ENCODE measurements at places on chromosomes 2 and 18.

DNA sequence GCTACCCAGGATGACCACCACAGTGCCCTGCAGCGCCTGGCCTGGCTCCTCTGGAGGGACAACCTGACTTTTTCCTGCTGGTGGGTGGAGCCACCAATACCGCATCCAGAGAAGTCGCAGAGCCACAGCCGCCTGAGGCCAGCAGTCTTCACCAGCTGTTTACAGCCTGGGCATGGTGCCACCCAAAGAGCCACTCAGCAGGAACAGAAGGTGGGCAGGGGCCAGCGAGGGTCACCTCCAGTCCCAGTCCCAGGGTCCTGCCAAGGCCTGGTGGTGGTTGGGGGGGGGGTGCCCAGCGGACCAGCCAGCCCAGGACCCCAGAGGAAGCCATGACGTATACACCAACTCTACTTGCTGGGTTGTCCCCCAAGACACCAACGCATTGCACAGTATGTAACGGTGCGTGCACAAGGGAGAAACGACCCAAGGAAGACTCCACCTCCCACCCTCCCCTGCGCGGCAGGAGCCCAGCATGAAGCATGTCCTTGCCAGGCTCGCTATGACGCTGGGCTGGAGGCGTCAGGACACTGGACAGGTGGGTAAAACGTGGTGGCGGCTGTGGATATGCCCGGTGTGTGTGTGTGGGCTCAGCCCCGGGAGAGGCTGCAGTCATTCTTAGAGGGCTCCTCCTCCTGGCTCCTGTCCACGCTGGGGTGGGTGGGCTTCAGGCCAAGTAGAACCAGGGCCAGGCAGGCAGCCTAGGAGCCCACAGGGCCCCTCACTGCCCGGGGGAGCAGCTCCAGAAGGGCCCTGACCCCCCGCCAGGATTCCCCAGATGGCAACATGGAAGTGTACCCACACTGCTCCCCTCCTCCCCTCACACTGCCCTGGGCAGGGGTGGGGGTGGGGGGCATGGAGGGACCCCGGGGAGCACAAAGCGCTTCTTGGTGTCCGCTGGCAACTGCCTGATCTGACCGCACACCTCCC is 49.3 kb downstream of the HS6ST1 start:
- DNase-seq, result no peak

- DNase-seq, result no peak
Observed at GRCh38 chr2:221392228-221392881, 179.7 kb downstream of the EPHA4 start.

DNA sequence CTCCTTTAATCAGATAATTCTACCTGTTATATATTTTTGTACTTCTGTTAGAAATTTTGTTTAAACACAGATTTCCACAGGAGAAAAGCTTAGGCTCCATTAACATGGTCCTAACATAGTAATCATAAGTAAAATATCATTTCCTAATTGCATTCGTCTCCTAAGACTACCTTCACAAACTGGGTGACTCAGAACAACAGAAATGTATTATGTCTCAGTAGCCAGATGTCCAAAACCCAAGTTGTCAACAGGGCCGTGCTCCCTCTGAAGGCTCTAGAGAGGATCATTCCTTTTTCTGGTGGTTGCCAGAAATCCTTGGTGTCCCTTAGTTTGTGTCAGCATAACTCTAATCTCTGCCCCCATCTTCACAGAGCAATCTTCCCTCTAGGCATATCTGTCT is 5.4 kb downstream of the FBXO15 start:
- DNase-seq, result no peak

- no peak for DNase-seq
Observed at GRCh38 chr2:180596453-180596852, 384.0 kb upstream of the UBE2E3 start.

- DNase-seq, result no peak
Observed at GRCh38 chr18:79600141-79600540, 79.5 kb upstream of the CTDP1 start.

DNA sequence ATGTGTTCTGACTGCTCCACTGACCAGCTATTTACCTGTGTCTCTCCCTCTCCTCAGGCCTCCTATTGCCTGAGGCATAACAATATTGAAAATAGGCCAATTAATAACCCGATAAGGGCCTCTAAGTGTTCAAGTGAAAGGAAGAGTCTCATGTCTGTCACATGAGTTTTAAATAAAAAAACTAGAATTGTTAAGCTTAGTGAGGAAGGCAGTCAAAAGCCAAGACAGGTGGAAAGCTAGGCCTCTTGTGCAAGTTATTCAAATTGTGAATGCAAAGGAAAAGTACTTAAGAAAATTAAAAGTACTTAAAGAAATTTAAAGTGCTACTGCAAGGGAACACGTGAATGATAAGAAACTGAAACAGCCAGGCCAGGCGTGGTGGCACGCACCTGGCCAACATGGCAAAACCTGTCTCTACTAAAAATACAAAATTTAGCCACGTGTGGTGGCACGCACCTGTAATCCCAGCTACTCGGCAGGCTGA is 44.9 kb upstream of the TAF4B start:
- no peak for DNase-seq

DNA sequence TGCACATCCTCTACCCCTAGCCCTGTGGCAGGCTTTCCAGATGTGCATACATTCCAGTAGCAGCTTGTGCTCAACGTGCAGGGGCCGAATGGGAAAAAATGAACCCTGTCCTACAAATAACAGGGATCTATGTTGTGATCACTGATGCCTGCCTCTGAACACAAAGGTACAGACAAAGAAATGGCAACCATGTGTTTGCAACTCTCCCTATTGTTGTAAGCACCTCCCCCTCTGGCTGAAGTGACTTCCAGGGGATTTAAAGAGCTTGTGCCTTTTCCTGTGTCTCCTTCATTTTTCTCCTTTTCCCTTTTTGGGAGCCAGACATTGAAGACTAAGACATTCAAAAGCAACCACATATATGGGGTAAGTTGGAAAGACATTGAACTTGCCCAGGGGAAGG is 21.6 kb downstream of the ARHGAP25 start:
- DNase-seq, result no peak

- DNase-seq, result no peak
Observed at GRCh38 chr2:113180131-113180946, 6.6 kb downstream of the PSD4 start.

DNA sequence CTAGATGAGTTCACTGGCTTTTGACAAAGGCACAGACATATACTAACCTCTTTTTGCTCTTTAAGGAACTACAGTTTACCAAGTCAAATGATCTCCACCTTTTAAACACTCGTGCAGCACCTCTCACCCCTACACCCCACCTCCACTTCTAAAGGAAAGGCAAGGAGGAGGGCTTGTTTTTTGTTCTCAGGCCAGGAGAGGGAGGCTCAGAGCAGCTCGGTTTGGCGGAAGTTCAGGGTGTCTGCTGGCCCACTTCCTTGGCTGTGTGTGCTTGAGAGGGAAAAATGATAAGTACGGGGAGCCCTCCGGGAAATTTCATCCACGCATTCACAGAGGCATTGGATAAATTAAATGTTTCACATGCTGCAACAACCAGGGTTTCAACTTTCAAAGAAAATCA is 667.9 kb downstream of the BCL11A start:
- no peak for DNase-seq

DNA sequence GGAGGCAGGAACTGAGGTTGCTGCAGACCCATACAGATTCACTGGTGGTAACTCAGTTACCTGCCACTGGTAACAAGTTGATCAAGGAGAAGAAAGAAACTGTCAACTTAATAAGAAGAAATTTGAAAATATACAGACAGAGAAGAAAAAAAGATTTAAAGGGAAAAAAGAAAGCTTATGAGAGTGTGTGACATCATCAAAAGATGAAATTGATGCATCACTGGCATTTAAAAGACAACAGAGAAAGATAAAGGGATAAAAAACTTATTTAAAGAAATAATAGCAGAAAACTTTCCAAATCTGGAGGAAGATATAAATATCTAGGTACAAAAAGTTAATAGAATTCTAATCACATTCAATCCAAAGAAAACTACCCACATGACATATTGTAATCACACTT is 1003.2 kb downstream of the TDRD15 start:
- DNase-seq, result no peak

DNA sequence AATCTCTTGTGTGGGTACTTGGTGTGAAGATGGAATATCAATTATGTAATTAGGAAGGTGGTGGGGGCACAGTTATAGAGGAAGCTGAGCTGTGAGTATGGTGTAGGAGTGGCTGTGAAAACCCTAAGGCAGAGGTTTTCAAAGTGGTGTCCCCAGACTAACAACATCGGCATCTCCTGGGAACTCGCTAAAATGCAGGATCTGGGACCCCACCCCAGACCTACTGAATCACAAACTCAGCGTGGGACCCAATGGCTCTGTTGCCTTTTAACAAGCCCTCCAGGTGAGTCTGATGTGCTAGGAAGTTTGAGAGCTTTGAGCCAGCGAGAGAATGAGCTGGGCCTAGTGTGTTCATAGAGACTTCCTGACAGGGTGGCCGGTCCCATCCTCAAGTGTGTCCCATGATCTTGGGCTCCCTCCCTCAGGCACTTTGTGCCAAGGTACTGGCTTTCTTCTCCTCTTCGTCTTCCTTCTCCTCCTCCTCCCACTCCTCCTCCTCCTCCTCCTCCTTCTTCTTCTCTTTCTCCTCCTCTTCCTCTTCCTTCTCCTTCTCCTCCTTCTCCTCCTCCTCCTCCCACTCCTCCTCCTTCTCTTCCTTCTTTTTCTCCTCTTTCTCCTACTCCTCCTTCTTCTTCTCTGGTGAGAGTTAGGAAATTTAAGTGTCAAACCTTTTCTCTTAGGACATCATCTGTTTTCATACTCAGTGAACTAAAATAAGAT is 86.6 kb downstream of the PDK1 start:
- no peak for DNase-seq

DNA sequence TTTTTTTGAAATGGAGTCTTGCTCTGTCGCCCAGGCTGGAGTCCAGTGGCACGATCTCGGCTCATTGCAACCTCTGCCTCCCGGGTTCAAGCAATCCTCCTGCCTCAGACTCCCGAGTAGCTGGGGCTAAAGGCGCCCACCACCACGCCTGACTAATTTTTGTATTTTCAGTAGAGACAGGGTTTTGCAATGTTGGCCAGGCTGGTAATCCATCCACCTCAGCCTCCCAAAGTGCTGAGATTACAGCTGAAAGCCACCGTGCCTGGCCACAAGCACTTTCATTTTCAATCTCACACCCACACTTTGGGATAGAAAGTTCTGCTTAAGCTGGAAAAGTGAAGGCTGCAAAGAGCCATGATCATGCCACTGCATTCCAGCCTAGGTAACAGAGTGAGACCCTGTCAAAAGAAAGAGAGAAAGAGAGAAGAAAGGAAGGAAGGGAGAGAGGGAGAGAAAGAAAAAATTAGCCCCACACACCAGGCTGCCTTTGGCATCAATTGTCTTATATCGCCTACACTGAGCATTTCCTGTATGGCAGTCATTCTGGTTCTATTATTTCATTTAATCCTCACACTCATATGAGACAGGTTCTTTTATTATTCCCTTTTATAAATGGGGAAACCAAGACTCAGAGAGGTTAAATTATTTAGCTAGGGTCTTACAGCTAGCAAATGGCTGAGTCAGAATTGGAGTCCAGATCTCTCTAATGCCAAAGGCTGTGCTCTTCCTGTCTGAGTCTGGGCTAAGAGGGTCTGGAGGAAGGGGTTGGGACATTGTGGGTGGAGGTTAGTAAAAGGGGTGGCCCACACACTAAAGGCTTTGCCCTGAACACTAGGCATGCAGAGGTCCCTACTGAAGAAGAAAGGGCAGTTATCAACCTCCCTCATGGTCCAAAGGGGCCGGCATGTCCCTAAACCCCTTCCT is 37.9 kb upstream of the PKDCC start:
- DNase-seq, result no peak

- DNase-seq, result no peak
Observed at GRCh38 chr18:2169656-2170055, 401.6 kb downstream of the METTL4 start.

GRCh38 chr2:44886414-44886813 is 55.1 kb upstream of the SIX3 start:
- DNase-seq, result no peak

- DNase-seq, result no peak
Observed at GRCh38 chr2:110113961-110114591, 1.5 kb downstream of the MALL start.

- no peak for DNase-seq
Observed at GRCh38 chr2:3115301-3116042, 262.1 kb downstream of the EIPR1 start.

DNA sequence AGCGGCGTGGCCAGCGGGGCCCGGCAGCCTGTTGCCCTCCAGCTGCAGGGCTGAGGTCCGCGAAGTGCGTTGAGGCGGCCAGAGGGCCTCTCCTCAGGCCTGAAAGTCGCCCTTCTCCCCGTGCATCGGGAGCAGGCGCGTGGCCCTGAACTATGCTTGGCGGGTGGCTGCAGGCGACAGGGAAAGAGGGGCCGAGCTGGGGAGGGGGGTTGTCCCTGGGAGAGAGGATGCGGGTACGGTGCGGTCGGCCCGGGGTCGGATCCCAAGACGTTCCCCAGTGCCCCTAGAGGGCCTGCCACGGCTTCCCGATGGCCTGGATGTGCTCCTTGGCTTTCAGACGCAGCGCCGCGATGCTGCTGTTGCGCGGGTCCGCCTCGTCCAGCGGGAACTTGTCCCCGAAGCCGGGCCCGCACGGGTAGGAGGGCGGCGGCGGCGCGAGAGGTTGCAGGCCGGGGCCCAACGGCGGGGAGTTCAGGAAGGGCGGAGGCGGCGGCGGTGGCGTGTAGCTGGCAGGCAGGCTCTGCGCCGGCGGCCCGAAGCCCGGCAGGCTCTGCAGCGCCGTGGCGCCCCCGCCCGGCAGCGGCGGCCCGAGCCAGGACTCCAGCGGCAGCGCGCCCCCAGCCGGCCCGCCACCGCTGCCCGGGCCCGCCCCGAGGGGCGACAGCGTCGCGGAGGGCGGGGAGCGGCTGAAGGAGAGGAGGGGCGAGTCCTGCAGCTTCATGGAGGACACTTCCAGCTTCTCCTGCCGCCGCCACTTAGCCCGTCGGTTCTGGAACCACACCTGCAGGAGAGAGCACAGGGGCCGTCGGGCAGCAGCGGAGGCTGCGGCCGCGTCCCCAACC is 4.3 kb downstream of the RAX start:
- no peak for DNase-seq

GRCh38 chr2:119339562-119339923 is 27.1 kb downstream of the C2orf76 start:
- DNase-seq, result no peak

DNA sequence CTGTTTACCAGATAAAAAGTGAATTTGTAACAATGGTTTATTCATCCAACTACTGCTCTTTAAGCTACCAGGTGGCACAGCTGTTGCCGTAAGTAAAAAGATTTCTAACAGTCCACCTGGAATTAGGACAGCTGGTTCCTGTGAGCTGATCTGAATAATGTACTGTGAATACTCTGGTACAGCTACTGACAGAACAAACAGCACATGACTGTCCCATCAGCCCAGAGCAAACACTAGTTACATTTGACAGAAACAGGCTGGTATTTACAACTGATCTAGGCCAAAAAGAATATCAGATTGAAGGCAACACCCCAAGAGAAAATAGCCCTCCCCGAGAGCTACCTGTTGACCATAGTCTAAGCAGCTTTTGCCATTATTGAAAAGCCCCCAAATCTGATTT is 840.4 kb downstream of the CPS1 start:
- no peak for DNase-seq

Data from stimulated activated CD4-positive, alpha-beta T cell treated with anti-CD3 and anti-CD28 coated beads, Interleukin-1b, Interleukin-23, amount 100 ng/mL, for 4 hours (primary cell).